Midbrain (tissue), 1 donor: ENCODE measurements at places on chromosomes 5 and 9.

- no peak for DNase-seq
These were observed 5.2 kb upstream of the GCNT1 start for GRCh38 chr9:76453785-76454184.

DNA sequence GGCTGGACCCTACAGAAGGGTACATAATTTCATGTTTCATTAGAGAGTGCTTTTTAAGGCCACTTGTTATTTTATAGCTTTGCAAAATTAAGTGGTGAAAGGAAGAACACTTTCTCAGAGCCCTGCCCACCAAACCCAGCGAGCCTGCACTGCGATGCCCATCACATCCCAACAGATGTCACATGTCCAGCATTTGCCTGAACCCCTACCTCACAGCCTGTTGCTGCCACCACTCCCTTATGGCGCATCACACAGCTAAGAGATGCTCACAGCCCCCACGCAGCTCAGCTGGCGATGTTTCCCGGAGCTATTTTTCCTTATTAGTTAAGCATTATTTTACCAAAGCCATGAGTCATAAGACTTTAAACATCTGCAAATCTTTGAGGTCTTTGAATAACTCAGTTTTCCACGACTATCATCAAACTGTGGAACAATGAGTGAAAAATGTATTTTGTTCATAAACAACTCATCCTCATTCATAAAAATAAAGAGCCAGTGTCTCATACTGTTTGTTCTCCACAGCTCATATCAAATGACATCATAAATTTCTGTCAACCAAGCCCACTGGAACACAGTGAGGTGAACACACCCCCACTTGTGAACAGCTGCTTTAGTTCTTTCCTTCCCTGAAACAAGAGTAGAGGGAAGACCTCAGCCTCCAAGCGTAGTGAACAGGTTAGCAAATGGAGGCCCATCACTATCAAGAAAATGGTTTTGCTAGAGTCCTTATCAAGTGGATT is 104.9 kb downstream of the SYK start:
- no peak for DNase-seq

GRCh38 chr5:7755958-7756357 is 95.0 kb downstream of the CFAP90 start:
- no peak for DNase-seq

GRCh38 chr5:142421621-142422397 is 97.0 kb upstream of the SPRY4 start:
- no peak for DNase-seq

GRCh38 chr9:108831496-108832178 is 24.1 kb downstream of the ACTL7B start:
- DNase-seq: no peak
